ENCODE measurements at places on chromosomes 12 and 14.

- DNase-seq, result no peak
These were observed 193.8 kb upstream of the LHX5 start for GRCh38 chr12:113665457-113665856.

GRCh38 chr12:19994968-19995367 is 373.4 kb upstream of the PDE3A start:
- no peak for DNase-seq

GRCh38 chr12:81261508-81262207 is 183.8 kb downstream of the ACSS3 start:
- DNase-seq, result no peak

DNA sequence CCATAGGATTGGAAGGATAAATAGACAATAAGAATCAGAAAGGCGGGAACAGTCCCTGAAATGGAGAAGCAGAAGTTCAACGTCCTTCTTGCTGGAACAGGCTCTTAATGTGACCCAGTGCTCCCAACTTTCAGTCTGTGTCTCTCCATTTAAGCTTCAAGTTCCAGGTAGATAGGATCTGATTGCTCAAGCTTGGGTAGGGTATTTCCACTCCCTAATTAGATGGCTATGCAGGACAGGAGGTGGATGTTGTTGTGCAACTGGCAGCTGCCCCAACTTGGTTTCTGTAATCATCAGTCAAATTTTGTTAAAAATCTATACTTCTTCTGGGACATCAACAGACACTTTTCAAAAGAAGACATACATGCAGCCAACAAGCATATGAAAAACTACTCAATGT is 266.2 kb downstream of the C12orf75 start:
- no peak for DNase-seq

DNA sequence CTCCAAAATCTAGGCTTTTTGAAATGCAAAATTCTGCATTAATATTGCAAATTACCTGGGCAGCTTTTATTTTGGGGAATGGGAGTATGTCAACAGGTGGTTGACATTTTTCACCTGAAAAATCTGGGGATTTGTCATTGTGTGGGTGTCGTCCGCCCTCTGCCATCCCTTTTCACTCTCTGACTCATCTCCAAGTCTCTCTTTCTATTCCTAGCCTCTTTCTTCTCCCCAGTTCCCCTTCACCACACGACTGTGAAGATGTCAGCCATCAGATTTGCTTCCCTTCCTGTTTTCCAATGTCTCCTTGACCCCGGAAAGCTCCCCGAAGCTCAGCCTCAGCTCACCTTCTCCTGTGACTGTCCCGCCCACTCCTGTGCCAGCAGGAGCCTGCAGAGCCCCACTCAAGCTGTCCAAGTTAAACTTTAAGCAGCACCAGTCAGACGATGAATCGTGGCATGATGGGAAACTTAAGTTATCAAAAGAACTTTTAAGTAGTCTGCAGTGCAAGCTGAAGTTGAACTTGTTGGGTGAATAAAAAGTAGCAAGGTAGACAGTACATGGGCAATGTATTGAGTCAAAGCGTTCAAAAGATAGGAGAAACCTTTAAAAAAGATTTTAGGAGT is 590.2 kb downstream of the VRK1 start:
- no peak for DNase-seq

- no peak for DNase-seq
These were observed 18.2 kb downstream of the WNT5B start for GRCh38 chr12:1647285-1647669.

DNA sequence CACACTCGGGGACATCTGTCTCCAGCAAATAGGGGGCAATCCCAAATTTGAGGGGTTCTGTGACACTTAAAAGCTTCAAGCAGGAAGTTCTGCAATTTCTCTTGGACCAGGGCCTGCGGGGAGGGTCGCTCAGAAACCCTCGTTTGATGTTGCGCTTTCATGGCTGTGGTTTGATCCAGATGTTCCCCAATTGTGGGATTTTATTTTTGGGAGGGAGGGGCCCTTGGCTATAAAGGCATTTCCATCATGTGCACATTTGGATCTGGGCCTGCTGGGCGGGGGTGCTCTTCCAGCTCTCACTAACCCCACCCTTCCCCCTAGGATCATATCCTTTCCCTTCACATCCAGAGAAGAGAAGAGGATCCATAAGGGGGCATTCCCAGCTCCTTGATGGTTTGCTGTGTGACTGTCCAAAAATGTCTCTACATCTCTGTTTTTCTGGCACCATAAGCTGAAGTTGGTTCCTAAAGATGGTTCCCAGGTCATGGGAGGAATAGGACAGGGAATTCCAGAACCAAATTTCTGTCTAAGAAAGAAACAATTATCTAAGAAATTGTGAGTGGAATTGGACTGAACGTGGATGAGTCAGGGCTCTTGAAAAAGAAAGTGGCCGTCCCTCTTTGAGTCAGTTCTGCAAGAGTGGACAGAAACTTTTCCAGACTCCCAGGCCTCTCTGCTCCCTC is 47.2 kb downstream of the SMUG1 start:
- no peak for DNase-seq

DNA sequence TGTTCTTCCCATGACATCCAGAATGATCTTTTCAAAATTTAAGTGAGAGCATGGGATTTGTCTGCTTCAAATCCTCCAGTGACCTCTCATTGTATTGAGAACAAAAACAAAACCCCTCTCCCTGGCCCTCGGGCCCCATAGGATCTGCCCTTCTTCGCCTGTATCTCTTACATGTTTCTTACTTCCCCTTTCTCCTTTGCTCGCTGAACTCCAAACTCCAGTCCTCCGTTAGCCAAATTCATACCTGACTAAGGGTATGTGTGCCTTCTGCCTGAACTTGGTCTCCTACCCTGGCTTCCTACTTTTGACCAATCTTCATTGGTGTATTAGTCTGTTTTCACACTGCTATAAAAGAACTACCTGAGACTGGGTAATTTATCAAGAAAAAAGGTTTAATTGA is 13.2 kb upstream of the TSPAN11 start:
- DNase-seq, result no peak

- DNase-seq, result no peak
These were observed 21.5 kb downstream of the EFCAB11 start for GRCh38 chr14:89933002-89933401.

DNA sequence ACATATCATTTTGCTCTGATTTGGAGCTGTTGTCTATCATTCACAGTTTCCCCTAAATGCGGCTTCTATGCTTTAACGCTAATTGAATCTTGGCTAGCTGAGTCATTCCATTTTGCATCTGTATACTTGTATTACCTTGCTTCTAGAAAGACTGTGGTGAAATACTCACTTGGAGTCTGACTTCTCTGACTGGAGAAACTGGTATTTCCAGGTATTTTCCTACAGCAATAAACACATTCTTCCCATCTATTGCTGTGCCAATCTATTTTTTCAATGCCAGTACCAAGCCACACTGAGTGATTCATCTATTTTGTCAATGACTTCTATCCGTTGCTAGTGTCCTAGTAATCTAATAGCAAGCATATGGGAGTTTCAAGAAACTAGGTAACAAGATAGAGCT is 76.0 kb upstream of the ST8SIA1 start:
- DNase-seq, result no peak

GRCh38 chr12:13891902-13892301 is 89.5 kb downstream of the GRIN2B start:
- DNase-seq, result no peak

DNA sequence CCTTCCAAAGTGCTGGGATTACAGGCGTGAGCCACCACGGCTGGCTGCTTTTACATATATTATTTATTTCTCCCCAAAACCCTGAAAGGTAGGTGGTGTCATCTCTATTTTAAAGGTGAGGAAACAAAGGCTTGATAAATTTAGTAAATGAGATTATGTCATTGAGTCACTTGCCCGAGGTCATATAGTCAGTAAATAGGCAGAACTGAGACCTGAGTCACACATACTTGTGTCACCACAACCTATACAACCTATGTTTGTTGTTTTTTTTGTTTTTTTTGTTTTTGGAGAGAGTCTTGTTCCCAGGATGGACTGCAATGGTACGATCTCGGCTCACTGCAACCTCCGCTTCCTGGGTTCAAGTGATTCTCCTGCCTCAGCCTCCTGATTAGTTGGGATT is 12.8 kb downstream of the TSFM start:
- no peak for DNase-seq

GRCh38 chr14:74289801-74290200 is 12.9 kb downstream of the ABCD4 start:
- DNase-seq, result no peak

- no peak for DNase-seq
These were observed 77.6 kb upstream of the DACT1 start for GRCh38 chr14:58560208-58560607.

DNA sequence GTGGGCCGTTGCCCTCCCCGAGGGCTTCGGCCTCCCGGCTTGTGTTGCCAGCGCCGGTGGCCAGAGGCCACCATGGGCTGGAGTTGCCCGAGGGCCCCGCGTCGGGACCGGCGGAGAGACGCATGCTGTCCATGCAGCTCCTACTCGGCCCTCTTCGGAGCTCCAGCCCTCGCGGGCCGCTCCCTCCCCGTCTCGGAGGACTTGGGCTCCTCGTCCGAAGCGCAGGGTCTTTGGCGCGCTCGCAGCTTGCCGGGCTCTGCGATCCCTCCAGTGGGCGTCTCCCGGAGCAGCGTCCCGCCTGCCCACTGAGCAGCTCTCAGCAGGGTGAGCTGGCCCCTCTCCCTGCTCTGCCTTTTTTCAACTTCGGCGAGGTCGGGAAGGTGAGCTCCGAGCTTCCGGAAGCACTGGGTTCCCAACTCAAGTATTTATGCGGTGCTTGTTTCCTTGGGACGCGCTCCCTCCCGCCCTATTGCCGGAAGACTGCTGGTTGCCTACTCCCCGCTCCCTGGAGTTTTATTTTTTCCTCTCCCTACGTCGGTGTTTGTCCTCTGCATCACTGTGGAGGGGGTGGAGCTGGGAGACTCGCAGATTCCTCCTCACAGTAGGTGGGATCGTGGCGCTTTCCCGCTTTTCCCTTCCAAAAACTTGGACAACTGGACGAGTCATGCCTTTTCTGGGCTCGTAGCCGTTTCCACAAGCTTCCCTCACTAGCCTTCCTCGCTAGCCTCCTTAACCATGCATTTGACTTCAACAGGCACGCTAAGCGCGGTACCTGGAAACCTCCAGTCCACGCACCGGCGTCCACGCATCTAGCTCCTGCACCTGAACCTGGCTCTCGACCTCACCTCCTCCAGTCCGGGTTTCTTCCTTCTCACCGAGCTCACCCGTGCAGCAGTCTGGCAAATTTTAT is at the start of gene AVPR1A:
Gene AVPR1A, minus strand, starts transcription at position 489 of the 910 bp plus-strand sequence. Its CDS starts 365 bp downstream, at position 124.
- DNase-seq, result no peak

DNA sequence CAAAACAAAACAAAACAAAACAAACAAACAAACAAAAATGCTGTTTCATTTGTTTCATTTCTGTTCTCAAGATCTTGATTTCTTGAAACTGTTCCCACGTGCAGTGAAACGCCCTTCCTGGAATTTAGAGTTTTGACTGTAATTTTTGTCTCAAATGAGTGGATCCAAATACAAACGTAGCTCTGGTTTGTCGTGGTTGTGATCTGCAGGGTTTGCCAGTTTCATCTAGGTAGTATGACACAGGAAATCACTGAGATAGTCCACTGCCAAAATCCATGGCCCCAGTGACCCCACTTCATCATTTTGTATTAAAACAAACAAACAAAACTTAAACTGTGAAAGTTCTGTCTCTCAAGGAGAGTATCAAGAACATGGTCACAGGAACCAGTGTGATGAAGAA is 838.6 kb downstream of the BCL11B start:
- DNase-seq, result peak; percentile 26

GRCh38 chr12:13591488-13591887 is 389.9 kb downstream of the GRIN2B start:
- no peak for DNase-seq

- DNase-seq, result no peak
These were observed 34.9 kb upstream of the EML1 start for GRCh38 chr14:99758121-99758821.

DNA sequence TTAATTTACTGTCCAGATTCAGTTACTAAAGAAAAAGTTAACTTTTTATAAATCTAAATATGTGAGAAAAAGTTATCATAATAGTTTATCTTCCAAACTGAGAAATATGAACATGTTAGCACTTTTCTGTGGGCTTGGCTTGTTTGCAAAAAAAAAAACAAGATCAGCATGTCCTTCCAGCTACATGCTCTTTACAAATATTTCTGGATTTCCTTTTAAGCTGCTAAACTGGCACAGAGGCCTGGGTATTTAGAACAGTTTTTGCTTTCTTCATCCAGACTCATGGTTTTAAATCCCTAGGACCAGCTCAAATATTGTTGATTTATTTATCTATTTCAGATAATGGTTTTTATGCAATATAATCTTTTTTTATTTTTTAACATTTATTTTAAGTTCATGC is 1444.5 kb upstream of the FLRT2 start:
- no peak for DNase-seq

GRCh38 chr14:91060351-91061055 is at the start of gene RPS6KA5:
Gene RPS6KA5, minus strand, starts transcription at chr14:91060641. Its CDS starts 207 bp downstream, at chr14:91060434.
- DNase-seq, result peak; percentile 100

DNA sequence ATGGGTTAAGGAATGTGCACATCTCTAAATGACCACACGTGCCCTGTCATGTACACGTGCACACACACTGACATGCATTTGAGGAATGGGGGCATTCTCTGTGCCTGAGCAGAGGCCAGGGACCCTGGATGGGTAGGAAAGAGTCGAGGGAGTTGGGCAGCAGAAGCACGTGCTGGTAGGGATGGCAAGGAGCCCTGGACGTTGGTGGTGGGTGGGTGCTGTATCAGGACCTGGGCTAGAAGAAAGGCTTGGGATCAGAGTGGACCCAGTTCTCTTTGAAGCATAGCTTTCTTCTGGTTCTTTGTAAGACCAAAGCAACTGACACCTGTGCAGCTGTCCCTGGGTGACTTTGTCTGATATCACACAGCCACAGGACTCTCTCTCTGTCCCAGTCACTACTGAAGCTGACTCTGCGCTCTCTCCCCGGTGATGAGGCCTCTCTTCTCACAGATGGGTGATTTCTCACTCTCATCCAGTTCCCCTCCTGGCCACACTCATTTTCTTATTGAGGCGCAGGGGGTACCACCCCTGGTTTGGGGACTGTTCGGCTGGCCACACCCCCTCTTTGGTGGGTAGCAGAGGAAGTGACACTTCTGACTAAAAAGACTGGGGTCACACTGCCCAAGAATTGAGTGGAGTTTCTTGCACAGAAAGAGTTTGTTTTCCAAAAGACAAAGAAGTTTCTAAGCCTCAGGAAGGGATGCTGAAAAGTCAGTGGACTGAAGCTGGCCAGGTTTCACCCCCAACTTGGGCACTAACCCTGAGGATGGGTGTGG is 171.7 kb upstream of the RTL1 start:
- peak; percentile 2 for DNase-seq

DNA sequence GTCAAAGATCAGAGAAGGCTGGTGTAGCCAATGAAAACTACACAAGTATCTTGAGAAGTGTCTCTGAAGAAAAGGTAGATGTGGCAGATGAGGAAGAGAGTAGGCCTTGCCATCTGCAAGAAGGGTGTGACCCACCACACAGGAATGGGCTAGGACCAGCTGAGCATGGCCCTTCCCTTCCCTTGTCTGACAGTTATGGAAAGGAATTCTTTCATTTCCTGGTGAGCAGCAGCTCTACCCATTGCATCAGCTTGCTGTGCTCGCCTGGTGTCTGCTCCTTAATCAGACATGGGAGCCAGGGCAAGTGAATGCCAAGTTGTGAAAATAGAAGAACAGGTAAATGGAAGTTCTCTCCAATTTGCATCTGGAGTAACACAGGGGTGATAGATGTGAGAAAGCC is 145.2 kb upstream of the KRR1 start:
- no peak for DNase-seq
